ENCODE measurements at places on chromosomes 12 and 14.

DNA sequence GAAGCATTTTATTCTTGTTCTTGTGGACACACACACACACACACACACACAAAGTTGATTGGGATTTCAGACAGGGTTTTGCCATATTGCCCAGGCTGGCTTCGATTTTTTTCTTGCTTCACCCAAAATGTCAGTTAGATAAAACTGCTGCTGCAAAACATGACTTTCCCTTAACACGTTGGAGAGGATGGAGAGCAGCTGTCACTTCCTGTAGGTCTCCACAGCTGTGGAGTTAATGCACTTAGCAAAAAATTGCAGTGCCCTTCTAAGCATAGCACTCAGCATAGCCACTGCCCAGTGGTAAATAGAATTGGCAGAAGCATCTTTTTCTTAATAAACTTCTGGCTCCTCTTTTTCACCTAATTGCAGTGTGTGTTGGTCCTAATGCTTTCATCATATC lies 54.5 kb downstream of the PDZRN4 start:
- DNase-seq = no peak

DNA sequence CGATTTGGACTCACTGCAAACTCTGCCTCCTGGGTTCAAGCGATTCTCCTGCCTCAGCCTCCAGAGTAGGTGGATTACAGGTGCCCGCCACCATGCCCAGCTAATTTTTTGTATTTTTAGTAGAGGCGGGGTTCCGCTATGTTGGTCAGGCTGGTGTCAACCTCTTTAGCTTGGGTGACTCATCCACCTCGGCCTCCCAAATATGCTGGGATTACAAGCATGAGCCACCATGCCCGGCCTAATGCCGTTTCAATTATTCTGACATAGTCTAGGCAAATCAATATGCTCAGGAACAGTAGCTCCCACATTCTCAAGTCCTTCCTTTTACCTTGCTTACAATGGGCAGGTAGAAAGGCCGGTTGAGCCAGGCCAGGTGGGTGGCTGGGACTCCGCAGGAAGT lies 82.0 kb upstream of the EEA1 start:
- DNase-seq = no peak

DNA sequence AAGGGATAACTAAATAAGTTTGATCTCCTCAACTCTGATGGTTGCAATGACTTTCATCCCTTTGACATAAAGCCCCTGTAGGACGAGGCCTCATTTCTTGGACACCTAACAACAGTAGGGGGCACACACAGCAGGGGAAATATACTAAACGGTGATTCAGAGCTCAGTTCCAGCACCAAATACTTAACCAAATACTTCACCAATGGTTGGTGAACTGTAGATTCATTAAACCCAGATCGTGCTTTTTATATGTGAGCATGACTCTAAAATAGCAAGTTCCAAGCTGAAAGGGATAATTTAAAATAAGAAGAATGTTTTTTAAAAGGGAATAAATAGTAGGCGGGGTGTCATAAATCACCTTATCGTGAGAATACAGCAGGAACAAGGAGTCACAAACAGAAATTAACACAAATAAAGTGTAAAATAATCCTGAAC lies 53.2 kb downstream of the ATG2B start:
- DNase-seq = no peak

DNA sequence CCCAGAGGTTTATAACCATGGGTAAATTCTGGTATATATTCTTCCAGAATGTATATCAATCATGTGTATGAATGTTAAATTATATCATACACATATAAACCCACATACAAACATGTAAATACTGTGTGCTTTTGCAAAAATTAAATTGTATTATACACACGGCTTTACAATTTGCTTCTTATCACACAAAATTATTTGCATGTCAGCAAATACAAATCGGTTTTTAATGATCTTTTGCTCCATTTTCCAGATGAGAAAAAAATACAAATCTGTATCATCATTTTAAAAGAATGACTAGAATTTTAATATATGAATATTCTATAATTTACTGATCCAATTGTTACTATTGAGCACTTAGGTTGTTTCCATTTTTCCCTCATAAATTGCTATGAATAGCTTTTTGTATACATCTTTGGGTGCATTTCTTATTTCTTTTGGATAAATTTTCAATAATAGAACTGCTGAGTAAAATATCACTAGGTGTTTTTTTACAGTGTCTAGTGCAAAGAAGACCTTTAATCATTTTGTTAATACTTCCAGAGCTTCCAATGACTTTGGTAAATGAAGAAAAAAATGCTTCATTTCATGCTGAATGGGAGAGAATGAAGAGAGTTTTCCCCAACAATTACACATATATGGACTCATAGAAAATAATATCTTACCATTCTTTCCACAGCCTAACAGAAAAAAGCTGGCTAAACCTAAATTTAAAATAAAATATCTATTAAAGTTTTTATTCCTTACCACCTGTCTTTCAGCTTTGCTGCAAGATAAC lies 3.5 kb downstream of the LYZ start:
- no peak for DNase-seq

DNA sequence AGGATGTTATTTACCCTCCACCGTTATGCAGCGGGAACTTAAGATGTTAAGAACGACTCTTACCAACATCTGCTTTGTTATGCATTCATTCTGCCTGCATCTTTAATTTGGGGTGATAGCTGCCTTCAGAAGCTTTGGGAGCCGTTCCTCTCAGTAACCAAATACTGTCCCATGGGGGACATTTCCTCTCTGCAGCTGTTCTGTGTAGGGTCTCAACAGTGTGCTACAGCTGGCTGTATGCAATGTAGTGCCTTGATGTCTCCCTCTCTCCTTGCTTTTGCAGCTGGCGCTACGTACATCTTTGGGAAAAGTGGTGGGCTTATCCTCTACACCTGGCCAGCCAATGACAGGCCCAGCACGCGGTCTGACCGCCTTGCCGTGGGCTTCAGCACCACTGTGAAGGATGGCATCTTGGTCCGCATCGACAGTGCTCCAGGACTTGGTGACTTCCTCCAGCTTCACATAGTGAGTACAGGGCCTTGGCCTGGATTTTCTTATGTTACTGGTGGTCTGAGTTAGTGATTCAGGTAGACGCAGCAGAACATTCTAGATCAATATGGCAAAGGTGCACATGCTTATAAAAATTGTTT lies 744.3 kb downstream of the DIO2 start:
- no peak for DNase-seq
